ENCODE measurements at places on chromosomes 5 and 9.

GRCh38 chr5:98510143-98510985 is 263.1 kb upstream of the RGMB start:
- DNase-seq, result no peak

DNA sequence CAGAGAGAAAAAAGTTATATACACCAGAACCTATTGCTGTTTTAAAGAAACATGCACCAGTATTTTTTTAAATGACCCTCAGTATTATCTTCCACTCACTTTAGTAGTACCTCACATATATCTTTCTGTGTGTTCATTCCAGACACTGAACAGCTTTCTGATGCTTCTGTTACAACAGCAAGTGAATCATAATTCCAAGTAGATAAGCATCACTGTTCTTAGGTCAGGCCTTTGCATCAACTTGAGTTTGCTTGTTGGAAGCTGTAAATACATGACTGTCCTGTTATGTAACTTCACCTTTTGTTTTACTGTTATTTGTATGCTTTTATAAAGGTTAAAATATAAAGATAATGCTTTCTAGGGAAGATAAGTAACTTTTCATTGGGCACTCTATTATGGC is 184.4 kb downstream of the ISL1 start:
- DNase-seq, result no peak

DNA sequence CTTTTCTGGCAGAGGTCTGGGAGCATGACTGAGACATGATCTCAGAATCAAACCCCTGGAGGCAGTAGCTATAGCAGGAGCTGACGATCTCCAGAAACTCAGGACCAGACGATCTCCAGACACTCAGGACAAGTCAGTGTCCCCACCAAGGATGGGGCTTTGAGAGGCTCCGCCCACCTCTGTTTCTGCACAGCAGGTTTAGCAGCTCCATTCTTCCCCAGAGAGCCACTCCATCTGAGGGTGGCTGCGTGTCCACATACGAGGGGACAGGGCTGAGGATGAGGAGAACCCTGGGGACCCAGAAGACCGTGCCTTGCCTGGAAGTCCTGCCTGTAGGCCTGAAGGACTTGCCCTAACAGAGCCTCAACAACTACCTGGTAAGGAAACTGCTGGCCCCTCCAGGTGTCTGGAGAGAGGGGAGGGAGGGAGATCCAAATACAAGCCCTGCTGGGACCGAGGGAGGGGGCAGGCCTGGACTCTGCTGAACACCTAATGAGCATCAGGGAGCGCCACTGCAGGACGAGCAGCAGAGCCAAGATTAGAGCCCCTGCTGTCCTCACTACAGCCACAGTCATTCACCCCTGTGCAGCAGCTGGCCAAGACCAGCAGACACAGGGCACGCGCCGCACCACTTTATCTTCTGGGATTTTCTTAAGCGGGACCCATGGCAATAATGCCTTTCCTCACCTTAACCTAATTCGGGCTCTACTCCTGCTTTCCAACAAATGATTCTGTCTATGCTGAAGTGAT is at the start of gene GABRP:
TSS of gene GABRP (plus strand) at position 228 of the 750 bp plus-strand sequence. CDS start 4,891 bp downstream, outside the sequence.
- no peak for DNase-seq

DNA sequence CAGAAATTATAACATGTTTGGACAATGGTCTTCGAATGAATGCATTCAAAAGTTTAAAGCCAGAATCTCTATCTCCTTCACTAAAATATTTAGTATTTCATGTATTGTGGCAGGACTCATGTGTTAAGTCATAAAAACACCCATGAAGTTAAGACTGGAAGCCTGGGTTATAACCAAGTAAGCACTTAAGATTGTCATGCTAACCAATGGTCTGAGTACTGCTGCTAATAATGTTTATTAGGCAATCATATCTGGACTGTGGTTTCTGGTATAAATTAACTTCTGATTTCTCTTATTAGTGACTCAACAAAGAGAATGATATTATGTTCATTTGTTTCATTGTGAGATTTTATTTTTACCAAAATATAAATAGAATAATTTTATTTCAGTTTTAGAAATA is 297.9 kb upstream of the EDIL3 start:
- no peak for DNase-seq

DNA sequence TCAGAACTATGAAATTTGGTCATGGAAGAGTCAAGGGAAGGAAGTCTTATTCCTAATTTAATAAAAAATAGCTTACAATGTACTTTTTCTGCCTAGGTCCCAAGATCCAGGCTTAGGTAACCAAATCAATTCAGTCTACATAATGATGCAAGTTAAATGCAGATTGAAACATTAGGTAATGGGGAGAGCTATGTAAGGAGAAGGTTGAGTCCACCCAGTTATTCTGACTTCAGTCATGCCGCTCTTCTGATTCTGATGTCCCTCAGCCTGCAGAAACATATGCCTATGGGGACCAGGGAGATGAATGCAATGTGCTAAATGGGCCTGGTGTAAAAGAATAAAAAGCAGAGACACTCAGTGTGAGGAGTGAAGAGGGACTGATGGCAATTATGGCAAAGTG is 63.9 kb downstream of the MAMDC2 start:
- no peak for DNase-seq

- DNase-seq, result no peak
These were observed at the start of gene NREP for GRCh38 chr5:111756581-111757354. NREP (minus strand) TSS chr5:111757194; CDS start chr5:111755772, 1,422 bp downstream.

DNA sequence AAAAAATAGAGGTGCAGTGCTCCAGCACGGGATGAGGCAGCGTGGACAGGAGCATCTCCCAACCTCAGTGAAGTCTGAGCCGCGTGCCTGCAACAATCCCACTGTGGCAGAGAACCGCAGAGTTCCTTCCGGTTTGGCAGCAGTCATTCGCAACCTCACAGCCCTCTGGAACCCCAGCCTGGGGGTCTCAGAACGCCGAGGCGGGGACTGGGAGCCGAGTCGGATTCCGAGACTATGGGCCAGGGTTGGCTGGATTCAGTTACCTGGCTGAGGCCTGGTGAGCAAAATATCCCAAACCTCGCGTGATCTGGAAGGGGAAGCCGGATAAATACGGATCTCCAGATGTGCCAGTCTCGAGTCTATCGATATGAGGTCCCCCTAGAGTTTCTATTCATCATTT is 27.0 kb downstream of the CDKN2A start:
- DNase-seq, result peak; percentile 16

DNA sequence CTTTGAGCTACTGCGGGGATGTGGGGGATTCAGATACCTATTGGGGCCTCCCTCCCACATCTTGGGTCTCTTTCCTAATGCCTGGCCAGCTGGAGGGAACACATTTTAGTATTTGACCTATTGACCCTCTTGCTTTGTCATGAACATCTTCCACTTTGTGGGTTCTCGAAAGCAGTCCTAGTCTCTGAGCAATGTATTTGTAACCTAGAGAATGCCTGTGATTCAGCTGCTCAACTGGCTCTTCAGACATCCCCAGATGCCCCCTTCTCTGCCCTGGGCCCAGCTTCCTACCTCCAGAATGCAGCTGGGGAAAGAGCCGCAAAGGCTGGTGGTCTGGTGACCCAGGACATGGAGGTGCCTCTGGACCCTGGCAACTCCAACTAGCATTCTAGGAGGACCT is 32.2 kb downstream of the APTX start:
- DNase-seq, result no peak

- no peak for DNase-seq
These were observed 80.3 kb downstream of the FAM81B start for GRCh38 chr5:95471487-95471886.

DNA sequence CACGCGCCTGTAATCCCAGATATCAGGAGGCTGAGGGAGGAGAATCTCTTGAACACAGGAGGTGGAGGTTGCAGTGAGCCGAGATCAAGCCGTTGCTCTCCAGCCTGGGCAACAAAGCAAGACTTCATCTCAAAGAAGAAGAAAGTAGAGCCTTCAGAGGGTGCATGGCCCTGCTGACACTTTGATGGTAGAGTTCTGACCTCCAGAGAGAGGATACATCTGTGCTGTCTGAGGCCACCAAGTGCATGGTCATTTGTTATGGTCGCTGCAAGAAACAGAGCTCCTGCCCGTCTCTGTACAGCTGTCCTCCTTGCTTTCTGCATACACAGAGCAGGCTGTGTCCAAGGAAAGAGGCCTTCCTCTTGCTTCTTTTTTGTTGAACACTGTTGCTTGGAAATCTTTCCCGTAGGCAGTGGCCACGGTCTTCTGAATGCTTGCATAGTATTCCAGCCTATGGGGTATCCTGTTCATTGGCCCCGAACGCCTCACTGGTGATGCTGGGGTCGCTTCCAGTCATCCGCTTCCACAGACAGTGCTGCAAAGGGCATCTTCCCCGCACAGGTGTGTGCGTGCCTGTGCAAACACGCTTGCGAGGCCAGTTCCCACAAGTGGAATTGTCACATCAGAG is 36.8 kb upstream of the UNC5A start:
- no peak for DNase-seq

DNA sequence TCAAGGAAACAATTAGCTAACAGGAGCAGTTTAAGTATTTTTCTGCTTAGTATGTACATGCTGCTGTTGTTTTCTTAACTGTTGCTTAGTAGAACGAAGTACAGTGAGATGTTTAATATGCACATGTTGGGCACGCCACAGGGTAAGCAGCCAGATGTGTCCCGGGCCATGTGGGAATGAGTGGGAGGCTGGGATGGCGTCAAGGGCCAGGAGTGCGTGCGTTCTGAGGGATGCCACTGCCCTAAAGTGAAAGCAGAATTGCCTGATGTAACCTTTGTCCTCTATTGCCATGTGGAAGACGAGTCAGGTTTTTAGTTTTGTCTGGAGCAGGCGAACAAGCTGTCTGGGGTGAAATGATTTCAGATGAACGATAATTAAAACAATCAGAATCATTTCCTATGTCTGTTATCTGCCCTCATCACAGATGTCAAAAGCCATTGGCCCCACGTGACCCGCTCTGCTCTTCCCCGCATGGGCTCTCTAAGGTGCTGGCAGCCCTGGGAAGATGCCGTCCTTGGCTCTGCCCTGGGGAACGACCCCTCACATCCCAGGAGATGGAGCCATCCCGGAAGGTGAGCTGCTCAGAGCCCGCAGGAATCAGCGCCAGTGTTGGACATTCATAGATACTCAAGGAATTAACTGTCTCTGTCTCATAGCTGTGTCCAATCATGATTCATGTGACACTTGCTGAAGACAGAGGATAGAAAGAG is 356.6 kb upstream of the IRX4 start:
- no peak for DNase-seq

DNA sequence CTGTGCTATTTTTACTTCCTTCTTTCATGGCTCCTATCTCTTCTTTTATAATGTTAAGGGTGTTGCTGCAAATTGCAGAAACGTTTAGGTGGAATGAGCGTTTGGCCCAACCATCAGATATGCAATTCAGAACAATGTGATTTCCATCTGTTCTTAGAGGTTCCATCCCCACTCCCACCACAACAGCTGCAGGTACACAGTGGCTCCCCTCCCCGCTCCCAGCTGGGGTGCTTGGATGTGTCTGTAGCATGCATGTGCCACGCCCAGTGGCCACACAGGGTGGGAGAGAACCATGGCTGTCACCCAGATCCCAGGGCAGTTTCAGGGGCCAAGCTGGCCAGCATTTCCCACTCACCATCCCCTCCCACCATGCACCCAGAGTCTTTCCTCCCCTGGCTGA is 62.2 kb downstream of the ACTL7B start:
- no peak for DNase-seq

DNA sequence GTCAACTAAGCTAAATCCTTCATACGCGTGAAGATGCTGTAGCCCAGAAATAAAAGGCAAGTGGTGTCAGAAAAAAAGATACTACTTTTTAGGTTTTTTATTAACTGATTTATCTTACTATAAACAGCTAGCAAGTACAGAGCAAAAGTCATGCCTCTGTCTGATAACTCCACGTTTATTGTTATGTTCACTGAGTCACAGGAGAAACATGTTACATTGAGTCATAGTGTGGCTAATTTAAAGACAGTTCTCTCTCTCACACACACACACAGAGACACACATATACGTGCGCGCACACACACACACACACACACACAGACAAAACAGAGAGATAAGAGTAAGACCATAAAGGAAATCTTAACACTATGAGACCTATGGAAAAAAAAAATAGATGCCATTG is 770.0 kb upstream of the CDH10 start:
- no peak for DNase-seq

- no peak for DNase-seq
These were observed 132.6 kb downstream of the PHF2 start for GRCh38 chr9:93708987-93709302.

DNA sequence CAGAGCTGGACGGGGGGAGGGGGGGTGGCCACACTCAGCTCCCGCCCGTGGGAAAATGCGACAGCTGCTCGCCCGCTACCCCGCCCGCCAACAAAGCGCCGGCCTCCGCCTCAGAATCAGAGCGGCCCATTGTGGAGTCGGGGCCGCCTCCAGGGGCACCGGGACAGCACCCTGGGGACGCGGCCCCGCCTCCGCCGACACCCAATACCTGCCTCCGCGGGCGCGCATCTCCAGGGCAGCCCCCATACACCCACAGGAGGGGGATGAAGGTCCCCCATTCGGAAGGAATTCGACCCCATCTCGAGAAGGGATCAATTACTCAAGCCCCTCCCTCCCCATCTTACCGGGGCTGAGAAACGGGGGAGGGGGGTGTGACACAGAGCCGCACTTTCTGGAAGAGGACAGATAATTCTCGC is 1.3 kb downstream of the NOTCH1 start:
- DNase-seq, result no peak

- DNase-seq, result no peak
These were observed 133.8 kb downstream of the ARHGEF28 start for GRCh38 chr5:73759771-73760170.

GRCh38 chr9:72665421-72665820 is 144.0 kb downstream of the TMC1 start:
- no peak for DNase-seq

GRCh38 chr5:7375457-7375856 is 20.5 kb upstream of the ADCY2 start:
- no peak for DNase-seq

- DNase-seq, result no peak
These were observed 87.5 kb upstream of the PTPRD start for GRCh38 chr9:10700291-10700690.

DNA sequence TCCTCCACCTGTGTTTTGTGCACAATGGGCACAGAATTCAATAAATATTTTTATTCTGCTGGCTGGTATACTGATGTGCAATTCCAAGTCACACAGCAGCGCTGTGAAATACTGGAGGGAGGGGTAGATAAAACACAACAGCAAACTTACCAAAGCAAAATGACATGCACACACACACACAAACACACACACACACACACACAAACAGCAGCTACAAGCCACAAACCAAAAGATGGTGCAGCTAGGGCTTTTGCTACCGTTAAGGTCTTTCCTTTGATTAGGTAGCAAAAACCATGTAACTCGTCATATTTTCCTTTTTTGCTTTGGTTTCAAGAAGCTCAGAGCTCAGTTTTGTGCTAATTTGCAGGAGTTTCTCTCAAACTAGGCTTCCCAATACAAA is 1.8 kb upstream of the TBCA start:
- DNase-seq, result no peak

- no peak for DNase-seq
These were observed 1.9 kb downstream of the GNAQ start for GRCh38 chr9:78029551-78030295.

- DNase-seq, result no peak
These were observed 71.2 kb downstream of the C9orf50 start for GRCh38 chr9:129549684-129550083.

Data from memory B cell (primary cell).